ENCODE measurements at places on chromosomes 12 and 14. TPM values are rescaled to one million over a fixed set of nuclear protein-coding genes. Genes with fewer than 3 reads are reported as not detected.

EIF2B1 gene
- 84.5 TPM for total RNA-seq

TAS2R10 gene
- total RNA-seq, result 0.51 TPM

NTN4 gene
- total RNA-seq, result 6.6 TPM

TSPAN31 gene
- 25.5 TPM for total RNA-seq

SMOC1 gene
- 7.3 TPM for total RNA-seq

MYF6 gene
- total RNA-seq, result 335 TPM

DNA sequence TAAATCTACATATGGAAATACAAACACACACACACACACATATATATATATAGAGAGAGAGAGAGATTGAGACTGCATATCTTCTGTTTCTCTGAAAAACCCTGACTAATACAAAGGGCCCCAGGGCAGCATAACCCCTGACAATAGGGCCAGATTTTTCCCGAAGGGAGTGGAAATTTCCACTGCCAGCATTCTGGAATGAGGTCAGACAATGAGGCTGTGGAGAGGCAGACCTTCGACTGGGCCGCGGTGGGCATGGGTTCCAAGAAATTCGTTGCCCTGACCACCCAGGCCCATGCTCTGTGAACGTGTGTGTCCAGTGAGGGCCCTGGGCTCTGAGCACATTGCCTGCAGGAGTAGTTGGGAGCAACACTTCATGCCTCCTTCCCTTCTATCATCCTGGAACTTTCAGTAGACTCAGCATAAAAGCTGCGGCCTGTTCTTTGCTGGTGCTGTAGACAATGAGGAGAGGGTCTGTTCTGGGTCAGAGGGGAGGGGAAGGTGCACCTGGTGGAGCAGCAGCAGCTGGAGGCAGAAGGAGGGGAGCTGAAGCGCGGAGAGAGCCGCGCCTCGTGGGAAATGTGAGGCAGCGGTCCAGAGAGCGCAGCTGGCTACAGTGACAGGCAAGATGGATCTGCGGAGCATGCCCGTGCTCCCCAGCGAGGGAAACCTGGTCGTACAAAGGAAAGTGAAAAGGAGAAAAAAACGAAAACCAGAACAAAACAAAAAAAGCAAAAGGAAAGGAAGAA, 25.6 kb upstream of the CCDC60 start:
- no peak overlapping the region for H3K4me3 ChIP-seq
- H3K27ac ChIP-seq, result no peak overlapping the region
- DNase-seq, result no peak
- no peaks in the 10 kb centered on the region for H3K4me1 ChIP-seq
- no peaks in the 10 kb centered on the region for H3K27me3 ChIP-seq

GRCh38 chr14:91244501-91244901, at the start of gene GPR68:
Gene GPR68 (minus strand): TSS chr14:91244704. CDS start chr14:91235050, 9,654 bp downstream.
- no peak within 1 kb of the TSS for H3K27ac ChIP-seq
- no peak within 1 kb of the TSS for H3K4me3 ChIP-seq
- no peaks in the 10 kb centered on the region for H3K27me3 ChIP-seq
- no peaks in the 10 kb centered on the region for H3K4me1 ChIP-seq
- DNase-seq, result no peak

DNA sequence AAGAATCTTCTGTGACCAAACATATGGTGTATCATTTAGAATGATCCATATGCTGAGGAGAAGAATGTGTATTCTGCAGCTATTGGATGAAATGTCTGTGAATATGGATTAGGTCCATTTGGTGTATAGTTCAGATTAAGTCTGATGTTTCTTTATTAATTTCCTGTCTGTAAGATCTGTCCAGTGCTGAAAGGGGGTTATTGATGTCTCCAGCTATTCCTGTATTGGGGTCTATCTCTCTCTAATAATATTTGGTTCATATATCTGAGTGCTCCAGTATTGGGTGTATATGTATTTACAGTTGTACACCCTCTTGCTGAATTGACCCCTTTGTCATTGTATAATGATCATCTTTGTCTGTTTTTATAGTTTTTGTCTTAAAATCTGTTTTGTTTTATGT, 33.5 kb downstream of the SLC38A2 start:
- DNase-seq, result no peak
- H3K27ac ChIP-seq, result no peak overlapping the region
- no peaks in the 10 kb centered on the region for H3K27me3 ChIP-seq
- H3K4me3 ChIP-seq, result no peak overlapping the region

GRCh38 chr14:90828642-90829487, 12.6 kb upstream of the TTC7B start:
- H3K4me3 ChIP-seq, result peak overlapping the region; percentile 45
- H3K27ac ChIP-seq, result peak overlapping the region; percentile 75
- H3K36me3 ChIP-seq, result no peaks in the 10 kb centered on the region
- DNase-seq, result no peak
- no peaks in the 10 kb centered on the region for H3K27me3 ChIP-seq

GRCh38 chr12:106581543-106582248, 1.1 kb upstream of the RFX4 start:
- H3K4me1 ChIP-seq, result peaks cover 36% of the 10 kb centered on the region
- no peak for DNase-seq
- peaks cover 78% of the 10 kb centered on the region for H3K27me3 ChIP-seq
- no peaks in the 10 kb centered on the region for H3K36me3 ChIP-seq
- H3K27ac ChIP-seq, result no peak overlapping the region

GRCh38 chr12:66409195-66409871, 107.0 kb downstream of the HELB start:
- H3K4me1 ChIP-seq, result no peaks in the 10 kb centered on the region
- H3K27me3 ChIP-seq, result no peaks in the 10 kb centered on the region
- H3K36me3 ChIP-seq, result no peaks in the 10 kb centered on the region
- no peak overlapping the region for H3K4me3 ChIP-seq

DNA sequence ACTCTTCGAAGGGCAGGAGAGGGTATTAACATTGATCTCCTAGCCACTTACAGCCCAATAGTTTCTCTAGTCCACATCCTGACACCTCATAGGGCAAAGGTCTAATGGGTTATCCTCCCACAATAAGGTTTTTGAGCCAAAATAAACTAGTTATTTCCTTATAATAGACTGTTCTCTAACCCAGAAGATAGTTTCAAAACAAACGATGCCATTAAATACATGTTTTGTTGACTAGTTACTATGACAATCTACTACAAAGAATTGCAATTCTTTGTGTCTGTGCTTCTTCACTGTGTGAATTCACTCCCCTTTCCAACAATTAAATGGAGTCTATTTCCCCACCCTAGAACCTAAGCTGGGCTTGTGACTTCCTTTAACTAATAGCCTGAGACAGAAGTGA, 6.4 kb upstream of the ACTR10 start:
- H3K27me3 ChIP-seq, result no peaks in the 10 kb centered on the region
- no peaks in the 10 kb centered on the region for H3K36me3 ChIP-seq
- H3K4me1 ChIP-seq, result no peaks in the 10 kb centered on the region
- no peak overlapping the region for H3K27ac ChIP-seq
- H3K4me3 ChIP-seq, result no peak overlapping the region
- DNase-seq, result no peak

GRCh38 chr14:45089813-45090212, 5.9 kb downstream of the PRPF39 start:
- no peak for DNase-seq
- H3K36me3 ChIP-seq, result no peaks in the 10 kb centered on the region
- peak overlapping the region; percentile 2 for H3K27ac ChIP-seq
- H3K27me3 ChIP-seq, result no peaks in the 10 kb centered on the region
- H3K4me1 ChIP-seq, result peaks cover 65% of the 10 kb centered on the region
- H3K4me3 ChIP-seq, result no peak overlapping the region

DNA sequence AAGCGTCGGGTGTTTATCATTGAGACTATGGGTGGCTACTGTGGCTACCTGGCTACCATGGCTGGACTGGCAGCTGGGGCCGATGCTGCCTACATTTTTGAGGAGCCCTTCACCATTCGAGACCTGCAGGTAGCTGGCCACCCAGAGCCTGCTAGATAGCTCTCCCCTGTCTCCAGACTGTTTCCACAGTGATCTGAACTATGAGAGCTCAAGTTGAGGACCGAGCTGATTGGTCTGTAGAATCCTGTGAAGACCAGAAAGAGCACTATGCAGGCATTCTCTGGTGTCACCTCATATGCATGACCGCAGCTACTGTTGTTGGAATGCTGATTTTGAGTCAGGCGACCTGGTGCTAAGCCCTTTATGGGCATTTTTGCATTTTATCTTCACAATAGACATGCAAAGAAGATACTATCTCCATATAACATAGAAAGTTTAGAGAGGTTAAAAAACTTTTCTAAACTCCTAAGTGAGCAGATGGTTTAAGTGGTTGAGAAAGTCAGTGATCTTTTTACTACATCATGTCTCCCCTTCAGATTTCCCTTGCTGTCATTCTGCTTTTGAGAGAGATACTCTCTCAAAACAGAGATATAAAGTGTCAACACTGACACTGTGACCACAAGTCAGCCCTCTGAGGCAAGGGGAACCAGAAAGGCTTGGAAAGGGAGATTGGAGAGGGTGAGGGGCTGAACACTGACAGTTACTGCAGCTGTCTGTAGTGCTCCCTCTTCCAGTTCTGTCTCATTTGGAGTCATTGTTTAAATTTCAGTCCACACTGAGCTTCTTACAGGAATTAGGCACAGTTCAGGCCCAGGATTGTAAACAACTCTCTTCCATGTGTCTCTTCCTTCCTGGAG, 14.3 kb downstream of the ASB8 start:
- H3K4me1 ChIP-seq, result peaks cover 7% of the 10 kb centered on the region
- H3K36me3 ChIP-seq, result peaks cover 5% of the 10 kb centered on the region
- no peaks in the 10 kb centered on the region for H3K27me3 ChIP-seq
- no peak overlapping the region for H3K4me3 ChIP-seq
- peak overlapping the region; percentile 91 for H3K27ac ChIP-seq

DNA sequence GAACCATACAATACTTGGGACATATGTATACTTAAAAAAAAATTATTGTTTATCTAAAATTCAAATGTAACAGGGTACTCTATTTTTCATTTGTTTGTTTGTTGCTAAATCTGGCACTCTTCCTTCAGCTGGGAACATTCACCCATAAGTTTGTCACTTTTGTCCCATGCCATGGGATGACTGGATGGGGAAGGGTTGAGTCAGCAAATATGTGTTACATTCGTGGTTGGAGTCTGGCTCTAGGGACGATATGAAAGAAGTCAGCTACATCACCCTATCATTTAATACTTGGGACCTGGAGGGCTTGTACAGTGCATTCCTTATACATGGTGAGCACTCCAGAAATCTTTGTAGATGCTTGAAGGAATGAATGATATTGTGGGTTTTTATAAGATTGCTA, 131.3 kb downstream of the IPO8 start:
- H3K27ac ChIP-seq, result no peak overlapping the region
- no peak overlapping the region for H3K4me3 ChIP-seq
- no peaks in the 10 kb centered on the region for H3K36me3 ChIP-seq
- no peaks in the 10 kb centered on the region for H3K4me1 ChIP-seq

DNA sequence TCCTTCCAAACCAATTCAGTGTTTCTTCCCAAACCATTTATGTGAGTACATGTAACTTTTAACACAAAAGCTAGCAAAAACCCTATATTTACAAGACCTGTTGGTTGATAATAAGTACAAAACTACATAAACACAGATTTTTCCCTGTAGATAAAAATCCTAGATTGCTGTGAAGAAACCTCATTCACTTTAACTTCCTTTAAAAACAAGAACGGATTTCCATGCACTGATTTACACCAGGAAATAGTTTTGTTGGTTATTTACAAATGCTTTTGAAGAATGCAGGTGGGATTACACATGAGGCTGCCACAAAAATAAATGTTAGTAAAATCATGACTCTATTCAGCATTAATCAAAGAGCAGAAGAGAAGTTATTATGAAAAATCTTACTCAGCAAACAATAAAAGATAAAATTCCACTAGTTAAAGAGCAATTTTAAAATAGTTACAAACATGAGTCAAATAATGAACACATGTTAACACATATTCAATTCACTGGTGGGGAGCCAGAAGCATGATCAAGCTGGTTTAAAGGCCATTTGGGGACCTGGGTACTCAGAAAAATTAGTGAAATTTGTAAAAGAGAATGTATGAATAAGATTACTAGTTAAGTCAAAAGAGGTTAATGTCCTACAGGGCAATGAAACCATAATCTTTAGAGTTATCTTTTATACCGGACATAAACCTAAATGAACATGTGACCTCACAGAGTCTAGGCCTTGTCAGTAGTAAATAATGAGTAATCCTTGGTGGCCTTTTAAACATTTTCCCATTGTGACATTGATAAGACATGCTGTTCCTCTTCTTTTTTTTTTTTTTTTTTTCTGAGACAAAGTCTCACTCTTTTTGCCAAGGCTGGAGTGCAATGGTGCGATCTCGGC, 79.9 kb downstream of the PHLDA1 start:
- H3K36me3 ChIP-seq, result no peaks in the 10 kb centered on the region
- H3K4me3 ChIP-seq, result no peak overlapping the region
- H3K27me3 ChIP-seq, result no peaks in the 10 kb centered on the region
- no peaks in the 10 kb centered on the region for H3K4me1 ChIP-seq
- no peak overlapping the region for H3K27ac ChIP-seq

GRCh38 chr12:77751939-77752338, 78.8 kb upstream of the NAV3 start:
- H3K27me3 ChIP-seq, result no peaks in the 10 kb centered on the region
- no peak overlapping the region for H3K27ac ChIP-seq
- no peaks in the 10 kb centered on the region for H3K36me3 ChIP-seq
- no peak overlapping the region for H3K4me3 ChIP-seq
- no peak for DNase-seq

DNA sequence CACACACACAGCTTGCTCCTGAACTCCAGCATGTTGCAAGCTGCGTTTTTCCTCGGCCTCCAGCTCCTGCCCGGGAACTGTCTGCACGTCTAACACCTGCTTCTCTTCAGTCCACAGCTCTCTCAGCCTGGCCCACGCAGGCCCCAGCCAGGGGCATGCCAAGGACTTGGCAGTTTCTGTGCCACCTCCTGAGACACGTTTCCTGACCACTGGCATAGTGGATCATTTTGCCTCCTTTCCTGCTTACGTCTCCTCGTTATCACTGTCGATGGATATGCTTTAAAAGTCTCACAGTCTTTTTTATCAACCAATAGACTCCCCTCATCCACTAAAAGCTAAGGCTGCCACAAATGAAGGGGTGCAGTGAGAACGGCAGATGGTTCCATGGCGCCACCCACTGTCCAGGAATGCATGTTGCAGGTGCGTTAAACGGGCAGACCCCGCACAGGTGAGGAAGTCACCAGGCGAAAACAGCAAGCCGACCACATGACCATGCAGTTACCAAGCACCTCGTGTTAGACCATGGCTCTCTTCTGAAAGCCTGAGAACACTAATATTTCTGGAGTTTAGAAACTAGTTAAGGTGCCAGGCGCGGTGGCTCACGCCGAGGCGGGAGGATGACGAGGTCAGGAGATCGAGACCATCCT, 14.7 kb upstream of the TEAD4 start:
- H3K27me3 ChIP-seq, result no peaks in the 10 kb centered on the region
- H3K36me3 ChIP-seq, result no peaks in the 10 kb centered on the region
- H3K4me3 ChIP-seq, result no peak overlapping the region

Data from gastrocnemius medialis (tissue), 4 donors.